ENCODE measurements at places on chromosomes 6 and 20. TPM values are rescaled to one million over a fixed set of nuclear protein-coding genes. Genes with fewer than 3 reads are reported as not detected.

The GCNT2 gene
- 11.4 TPM for total RNA-seq

The TRMT11 gene
- 11.3 TPM for total RNA-seq

The MTHFD1L gene
- 121 TPM for total RNA-seq

The EIF2S2 gene
- total RNA-seq, result 102 TPM

The ZFP64 gene
- 31.7 TPM for total RNA-seq

The TRIM15 gene
- not detected for total RNA-seq

The SAMD10 gene
- 5.7 TPM for total RNA-seq

The COL19A1 gene
- total RNA-seq, result not detected

The SYCP2L gene
- total RNA-seq, result not detected

The AFDN gene
- 128 TPM for total RNA-seq

The CD40 gene
- total RNA-seq, result 33.1 TPM

The PRSS16 gene
- total RNA-seq, result not detected

The ME1 gene
- 29.3 TPM for total RNA-seq

The CEBPB gene
- total RNA-seq, result 11.4 TPM

The MLN gene
- not detected for total RNA-seq

The TMEM74B gene
- 1.1 TPM for total RNA-seq

The CDKN1A gene
- total RNA-seq, result 199 TPM

The LRRN4 gene
- total RNA-seq, result not detected

The LST1 gene
- total RNA-seq, result 2.0 TPM

The RBM39 gene
- total RNA-seq, result 291 TPM

The CCM2L gene
- 12.4 TPM for total RNA-seq

The ZKSCAN4 gene
- 4.1 TPM for total RNA-seq

The FAM217A gene
- total RNA-seq, result not detected

The MOG gene
- not detected for total RNA-seq

The BCAS4 gene
- total RNA-seq, result 1.5 TPM

The EDN3 gene
- not detected for total RNA-seq

The EYS gene
- 0.27 TPM for total RNA-seq

The REPS1 gene
- 26.3 TPM for total RNA-seq

The FERMT1 gene
- 1.5 TPM for total RNA-seq

The PLG gene
- not detected for total RNA-seq

The PLN gene
- not detected for total RNA-seq

The CCN5 gene
- total RNA-seq, result not detected

The C20orf144 gene
- not detected for total RNA-seq

The GRM4 gene
- not detected for total RNA-seq

The CYP39A1 gene
- not detected for total RNA-seq

The FOXP4 gene
- 23.9 TPM for total RNA-seq

The FAM209A gene
- total RNA-seq, result not detected

The PTPRA gene
- 53.4 TPM for total RNA-seq

The RNF39 gene
- not detected for total RNA-seq

The HLA-DQA2 gene
- total RNA-seq, result not detected

The HMGCLL1 gene
- total RNA-seq, result not detected

The CENPW gene
- 85.8 TPM for total RNA-seq

The CTCFL gene
- total RNA-seq, result not detected

The SDCBP2 gene
- 5.5 TPM for total RNA-seq

The DIDO1 gene
- 46.6 TPM for total RNA-seq

The FAM83C gene
- total RNA-seq, result not detected

The GLP1R gene
- not detected for total RNA-seq

The MEP1A gene
- not detected for total RNA-seq

The BHLHE23 gene
- not detected for total RNA-seq

The KCNK16 gene
- total RNA-seq, result not detected

The NT5E gene
- total RNA-seq, result 115 TPM

The PGC gene
- total RNA-seq, result not detected

The ANKRD66 gene
- total RNA-seq, result not detected

The ZNF165 gene
- total RNA-seq, result 0.30 TPM

The ZNF512B gene
- 25.9 TPM for total RNA-seq

The CASS4 gene
- not detected for total RNA-seq

The MARCKS gene
- total RNA-seq, result 320 TPM

The CDH26 gene
- total RNA-seq, result not detected

The PRKN gene
- total RNA-seq, result 0.60 TPM

The OPN5 gene
- not detected for total RNA-seq

Data from endothelial cell of umbilical vein (primary cell).